Mononuclear cell (primary cell): ENCODE measurements at places on chromosomes 2 and 18. TPM values are rescaled to one million over a fixed set of nuclear protein-coding genes. Genes with fewer than 3 reads are reported as not detected.

OTOS gene
- not detected for total RNA-seq

SERPINB2 gene
- 143 TPM for total RNA-seq

CHST9 gene
- total RNA-seq: 0.10 TPM

CYB5A gene
- total RNA-seq: 3.8 TPM

CCL20 gene
- total RNA-seq: 130 TPM

TEKT4 gene
- total RNA-seq: not detected
